Left ventricle myocardium inferior (tissue), 1 donor: ENCODE measurements at places on chromosomes 6 and 20.

DNA sequence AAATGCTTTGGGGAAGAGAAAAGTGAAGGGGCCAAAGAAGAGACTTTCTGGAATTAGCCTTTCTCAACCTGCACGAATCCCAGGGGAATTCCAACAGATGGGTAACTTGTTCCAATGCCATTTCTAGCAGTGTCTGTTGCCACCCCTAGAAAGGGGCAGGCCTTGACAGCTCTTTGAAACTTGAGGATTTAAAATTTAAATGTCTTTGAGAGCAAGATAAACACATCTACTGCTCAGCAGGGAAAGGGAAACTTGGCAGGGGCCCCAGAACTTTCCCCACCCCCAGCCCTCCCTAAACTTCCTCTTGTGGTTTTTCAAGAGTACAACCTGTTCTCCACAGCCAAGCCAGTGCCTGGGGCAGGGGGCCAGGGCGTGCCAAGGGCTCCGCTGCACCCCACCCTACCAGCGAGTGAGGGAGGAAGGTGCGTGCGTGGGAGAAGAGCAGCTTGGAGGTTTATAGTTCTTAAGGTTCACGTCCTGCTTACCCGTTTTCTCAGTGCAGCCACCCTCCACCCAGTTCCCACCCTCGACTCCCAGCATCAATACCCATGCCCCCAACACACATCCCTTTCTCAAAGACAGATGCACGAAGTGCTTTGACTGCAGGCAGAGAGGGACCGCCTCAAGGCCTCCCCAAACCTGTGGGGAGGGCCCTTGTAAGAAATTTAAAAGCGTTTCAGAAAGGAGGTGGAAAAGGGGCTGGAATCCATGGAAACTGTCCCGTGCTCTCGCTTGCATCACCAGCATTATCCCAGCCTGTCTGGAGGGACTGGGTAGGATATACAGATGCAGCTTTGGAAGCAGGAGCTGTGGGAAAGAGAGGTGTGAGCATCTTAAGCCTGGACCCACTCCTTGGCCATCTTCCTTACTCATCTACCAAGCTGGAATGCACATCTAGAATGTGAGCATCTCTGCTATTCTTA, 4.5 kb upstream of the TAF8 start:
- peak; percentile 96 for DNase-seq

DNA sequence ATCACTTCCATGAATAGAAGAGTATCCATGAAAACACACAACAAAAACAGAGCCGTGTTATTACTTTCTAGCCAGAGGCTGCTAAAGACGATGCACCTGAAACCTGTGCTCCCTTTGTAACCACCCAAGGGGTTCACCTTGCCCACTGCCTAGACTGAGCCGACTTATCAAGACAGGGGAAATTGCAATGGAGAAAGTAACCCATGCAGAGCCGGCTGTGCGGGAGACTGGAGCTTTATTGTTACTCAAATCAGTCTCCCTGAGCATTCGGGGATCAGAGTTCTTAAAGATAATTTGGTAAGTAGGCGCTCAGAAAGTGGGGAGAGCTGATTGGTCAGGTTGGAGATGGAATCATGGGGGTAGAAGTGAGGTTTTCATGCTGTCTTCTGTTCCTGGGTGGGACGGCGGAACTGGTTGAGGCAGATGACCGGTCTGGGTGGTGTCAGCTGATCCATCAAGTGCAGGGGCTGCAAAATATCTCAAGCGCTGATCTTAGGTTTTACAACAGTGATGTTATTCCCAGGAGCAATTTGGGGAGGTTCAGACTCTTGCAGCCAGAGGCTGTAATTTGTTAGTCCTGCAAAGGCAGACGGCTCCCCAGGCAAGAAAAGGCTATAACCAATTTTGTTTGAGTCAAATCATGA, 366.6 kb downstream of the PREX1 start:
- DNase-seq, result no peak

GRCh38 chr6:5446362-5447075, 185.2 kb downstream of the FARS2 start:
- DNase-seq, result no peak

- no peak for DNase-seq
Observed at GRCh38 chr20:36274181-36274841, 31.8 kb upstream of the DLGAP4 start.

- DNase-seq, result no peak
Observed at GRCh38 chr6:39213195-39213920, 15.9 kb downstream of the KCNK5 start.
